Immature natural killer cell (primary cell): ENCODE measurements at places on chromosomes 13 and 19.
A peak's percentile ranks its signal among the peaks of the same experiment; 100 is the strongest.

DNA sequence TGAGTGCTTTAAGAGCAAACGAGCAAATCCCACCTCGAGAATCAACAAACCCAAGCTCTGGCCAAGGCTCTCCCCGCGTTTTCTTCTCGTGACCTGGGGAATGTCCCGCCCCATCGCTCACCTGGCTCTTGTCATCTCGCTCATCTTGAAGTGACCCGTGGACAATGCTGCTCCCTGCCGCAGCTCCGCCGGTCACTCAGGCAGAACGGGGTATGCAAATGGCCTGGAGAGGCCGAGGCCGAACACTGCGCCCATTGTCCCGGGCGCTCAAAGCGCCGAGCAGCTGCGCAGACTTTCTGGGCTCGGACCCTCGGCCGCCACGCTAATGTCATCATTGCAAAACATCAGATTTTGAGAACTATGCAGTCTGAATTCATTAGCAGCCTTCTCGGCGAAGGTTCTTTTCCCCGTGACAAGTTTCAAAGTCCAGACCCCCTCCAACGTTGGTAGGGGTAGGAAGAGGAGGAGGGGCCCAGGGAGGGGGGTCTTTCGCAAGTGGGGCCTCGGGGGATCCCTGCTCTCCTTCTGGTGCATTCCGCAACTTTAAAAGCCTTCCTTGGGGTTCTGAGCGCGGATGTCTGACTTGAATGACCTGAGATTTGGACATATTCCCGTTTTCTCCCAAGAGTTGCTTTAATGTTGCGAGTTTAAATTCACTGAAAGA is 39.7 kb downstream of the SOX1 start:
- DNase-seq = no peak
- H3K27me3 ChIP-seq = peaks cover 20% of the 10 kb centered on the region
- H3K27ac ChIP-seq = no peak overlapping the region
- H3K4me3 ChIP-seq = no peak overlapping the region

GRCh38 chr13:111251646-111252445 is 68.6 kb upstream of the TEX29 start:
- no peak overlapping the region for H3K4me3 ChIP-seq
- H3K36me3 ChIP-seq = peaks cover 32% of the 10 kb centered on the region
- DNase-seq = no peak
- no peak overlapping the region for H3K27ac ChIP-seq

- peaks cover 6% of the 10 kb centered on the region for H3K4me1 ChIP-seq
- DNase-seq = no peak
- H3K27me3 ChIP-seq = peaks cover 5% of the 10 kb centered on the region
Measured at GRCh38 chr13:112638919-112639318, 50.9 kb upstream of the ATP11A start.

DNA sequence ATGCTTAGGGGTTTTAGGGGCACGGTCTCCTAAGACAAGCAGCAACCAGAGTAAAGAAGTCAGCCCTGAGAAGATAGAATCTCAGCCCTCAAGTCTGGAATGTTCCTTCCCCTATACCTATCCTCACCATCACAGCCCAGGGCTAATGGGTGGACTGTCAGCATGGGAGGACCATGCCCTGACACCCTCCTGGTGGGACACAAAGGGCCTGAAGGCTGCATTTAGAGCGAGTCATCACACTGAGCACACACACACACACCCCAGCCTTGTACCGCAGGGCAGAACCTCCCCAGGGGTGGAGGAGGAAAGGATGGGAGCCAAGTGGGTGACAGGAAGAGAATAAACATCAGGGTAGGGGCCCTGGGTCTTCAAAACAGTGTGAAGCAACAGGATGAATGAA is 174.8 kb upstream of the SERP2 start:
- H3K4me3 ChIP-seq = no peak overlapping the region
- DNase-seq = no peak
- no peaks in the 10 kb centered on the region for H3K36me3 ChIP-seq
- H3K27ac ChIP-seq = no peak overlapping the region
- peaks cover 2% of the 10 kb centered on the region for H3K27me3 ChIP-seq

- H3K4me3 ChIP-seq = no peak overlapping the region
- DNase-seq = no peak
- H3K4me1 ChIP-seq = no peaks in the 10 kb centered on the region
- H3K27me3 ChIP-seq = peaks cover 4% of the 10 kb centered on the region
- H3K36me3 ChIP-seq = no peaks in the 10 kb centered on the region
Measured at GRCh38 chr13:85278851-85279250, 520.4 kb downstream of the SLITRK6 start.

- no peak for DNase-seq
- H3K4me1 ChIP-seq = no peaks in the 10 kb centered on the region
- no peaks in the 10 kb centered on the region for H3K36me3 ChIP-seq
- no peak overlapping the region for H3K27ac ChIP-seq
- no peak overlapping the region for H3K4me3 ChIP-seq
- H3K27me3 ChIP-seq = no peaks in the 10 kb centered on the region
Measured at GRCh38 chr13:34988330-34988791, 46.3 kb downstream of the NBEA start.

DNA sequence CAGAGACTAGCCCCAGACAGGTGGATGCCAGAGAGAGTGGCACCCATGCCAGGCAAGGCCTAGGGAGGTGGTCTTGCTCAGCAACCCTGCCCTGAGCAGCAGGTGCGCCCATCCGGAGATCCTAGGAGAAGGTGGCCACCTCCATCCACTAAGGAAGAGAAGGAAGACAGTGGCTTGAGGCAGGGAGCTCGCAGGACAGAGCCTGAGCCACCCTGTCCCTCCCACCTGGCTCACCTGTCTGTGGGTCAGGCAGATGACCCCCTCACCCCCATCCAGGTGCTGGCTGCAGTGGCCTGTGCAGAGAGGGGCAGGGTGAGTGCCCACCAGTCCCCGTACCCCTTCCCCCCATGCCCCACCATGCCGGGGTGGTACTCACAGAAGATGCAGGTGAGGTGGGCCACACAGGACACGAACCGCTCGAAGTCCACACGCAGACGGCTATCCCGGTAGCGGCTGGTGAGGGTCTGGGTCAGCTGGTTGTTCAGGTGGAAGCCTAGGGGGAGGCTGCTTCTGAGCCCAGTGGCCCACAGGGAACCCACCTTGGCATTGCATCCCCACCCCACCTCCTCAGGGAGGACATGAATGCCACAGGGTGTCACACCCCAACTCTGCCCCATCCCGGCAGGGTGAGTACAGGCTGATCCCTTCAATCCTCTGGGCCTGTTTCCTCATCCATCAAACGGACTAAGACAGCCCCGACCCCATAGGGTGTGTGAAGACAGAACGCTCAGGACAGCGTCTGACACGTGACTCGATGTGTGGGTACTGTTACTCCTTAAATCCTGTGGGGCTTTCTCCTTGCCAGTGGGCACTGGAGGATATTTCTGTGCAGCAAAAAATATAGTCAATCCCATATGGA is 13.3 kb downstream of the CAPN12 start:
- peak overlapping the region; percentile 21 for H3K4me3 ChIP-seq
- peaks cover 37% of the 10 kb centered on the region for H3K27me3 ChIP-seq
- DNase-seq = no peak

DNA sequence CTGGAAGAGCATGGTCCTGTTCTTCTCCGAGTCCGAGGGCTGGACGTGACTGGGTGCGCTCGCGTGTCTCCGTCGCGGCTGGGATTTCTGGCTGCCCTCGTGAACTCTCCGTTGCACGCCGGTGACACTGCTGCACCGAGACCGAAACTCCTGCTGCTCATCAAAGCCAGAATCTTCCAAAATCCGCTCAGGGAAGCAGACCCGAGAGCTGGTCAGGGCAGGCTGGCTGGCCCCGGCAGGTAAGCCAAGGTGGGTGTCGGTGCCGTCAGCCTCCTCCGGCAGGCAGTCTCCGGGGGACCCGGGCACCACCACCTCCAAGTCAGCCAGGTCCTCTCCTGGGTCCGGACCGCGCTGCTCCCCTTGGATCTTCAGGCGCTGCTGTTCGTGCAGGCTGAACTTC is 119.9 kb downstream of the TBC1D4 start:
- DNase-seq = no peak
- no peak overlapping the region for H3K27ac ChIP-seq
- peaks cover 16% of the 10 kb centered on the region for H3K4me1 ChIP-seq
- H3K4me3 ChIP-seq = no peak overlapping the region

DNA sequence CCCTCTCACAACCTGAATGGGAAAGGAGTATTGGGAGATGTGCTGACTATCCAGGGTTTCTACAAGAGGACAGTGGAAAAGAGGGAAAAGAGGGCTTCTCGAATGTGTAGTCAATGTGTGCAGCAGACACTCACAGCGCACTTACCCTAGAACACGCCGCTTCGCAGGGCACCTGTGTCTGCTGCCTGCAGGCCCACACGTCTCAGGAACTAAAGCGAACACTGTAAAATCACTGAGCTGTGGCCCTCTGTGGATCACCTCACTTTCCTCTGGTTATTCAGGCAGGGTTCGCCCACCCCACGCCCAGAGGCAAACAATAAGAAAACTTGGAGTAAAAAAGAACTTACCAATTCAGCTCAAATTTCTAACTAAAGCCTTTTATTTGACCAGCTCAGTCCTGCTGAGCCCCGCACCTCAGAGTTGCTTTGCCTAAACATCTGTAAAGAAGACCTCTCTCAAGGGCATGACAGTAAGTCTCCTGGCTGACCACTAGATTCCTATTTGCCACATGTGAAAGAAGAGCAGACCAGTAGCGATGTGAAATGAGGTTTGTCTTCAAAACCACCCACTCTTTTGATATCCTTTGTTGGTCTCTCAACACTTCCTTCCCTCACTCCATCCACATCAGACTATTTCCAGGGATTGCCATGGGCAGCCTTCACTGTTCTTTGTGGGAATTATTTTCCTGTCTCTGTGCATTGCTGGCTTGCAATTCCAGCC is 19.3 kb upstream of the DOCK9 start:
- no peak for DNase-seq
- no peaks in the 10 kb centered on the region for H3K27me3 ChIP-seq
- H3K4me3 ChIP-seq = no peak overlapping the region
- no peaks in the 10 kb centered on the region for H3K36me3 ChIP-seq
- no peak overlapping the region for H3K27ac ChIP-seq

DNA sequence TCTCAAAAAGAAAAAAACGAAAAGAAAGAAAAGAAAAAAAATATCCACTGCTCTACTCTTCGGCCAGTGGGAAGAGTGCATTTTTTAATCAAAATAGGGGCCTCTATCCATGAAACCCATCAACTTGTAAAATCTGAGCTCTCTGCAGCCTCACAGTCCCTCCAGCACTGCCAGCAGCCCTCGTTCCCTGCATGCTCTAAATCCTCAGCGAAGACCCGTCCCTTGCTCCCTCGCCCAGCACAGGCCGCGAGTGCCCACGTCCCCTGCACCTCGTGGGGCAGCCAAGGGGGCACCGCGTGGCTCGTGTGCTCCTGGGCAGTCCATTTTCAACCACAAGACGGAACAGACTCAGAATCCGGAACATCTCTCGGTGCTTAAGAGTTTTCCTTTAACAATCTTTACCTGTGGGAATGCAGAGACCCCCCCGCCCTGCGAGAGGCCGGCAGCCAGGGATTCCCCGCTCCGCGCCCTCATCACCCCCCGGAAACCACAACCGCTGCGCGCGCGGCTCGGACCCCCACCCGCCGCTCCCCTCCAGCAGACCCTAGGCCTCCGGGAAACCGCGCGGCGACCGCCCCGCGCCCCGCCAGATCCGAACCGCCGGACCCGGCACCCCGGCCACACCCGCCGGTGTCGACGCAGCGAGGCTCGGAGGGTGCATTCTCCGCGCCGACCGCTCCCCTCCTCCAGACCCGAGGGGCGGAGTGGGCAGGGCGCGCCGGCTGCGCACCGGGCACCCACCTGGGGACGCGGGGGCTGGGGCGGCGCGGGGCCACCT is 638 bp downstream of the ANKRD27 start:
- peak overlapping the region; percentile 86 for H3K27ac ChIP-seq
- no peak for DNase-seq
- H3K27me3 ChIP-seq = peaks cover 14% of the 10 kb centered on the region
- no peaks in the 10 kb centered on the region for H3K36me3 ChIP-seq
- H3K4me3 ChIP-seq = peak overlapping the region; percentile 94
- H3K4me1 ChIP-seq = peaks cover 52% of the 10 kb centered on the region
